ENCODE measurements at places on chromosomes 2 and 18.

DNA sequence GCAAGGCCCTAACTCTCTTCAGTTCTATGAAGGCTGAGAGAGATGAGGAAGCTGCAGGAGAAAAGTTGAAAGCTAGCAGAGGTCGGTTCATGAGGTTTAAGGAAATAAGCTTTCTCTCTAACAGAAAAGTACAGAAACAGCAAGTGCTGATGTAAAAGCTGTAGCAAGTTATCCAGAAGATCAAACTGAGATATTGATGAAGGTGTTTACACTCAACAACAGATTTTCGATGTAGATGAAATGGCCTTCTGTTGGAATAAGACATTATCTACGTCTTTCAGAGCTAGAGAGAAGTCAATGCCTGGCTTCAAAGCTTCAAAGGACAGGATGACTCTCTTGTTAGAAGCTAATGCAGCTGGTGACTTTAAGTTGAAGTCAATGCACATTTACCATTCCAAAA lies 87.4 kb downstream of the PDCL3 start:
- DNase-seq: no peak

DNA sequence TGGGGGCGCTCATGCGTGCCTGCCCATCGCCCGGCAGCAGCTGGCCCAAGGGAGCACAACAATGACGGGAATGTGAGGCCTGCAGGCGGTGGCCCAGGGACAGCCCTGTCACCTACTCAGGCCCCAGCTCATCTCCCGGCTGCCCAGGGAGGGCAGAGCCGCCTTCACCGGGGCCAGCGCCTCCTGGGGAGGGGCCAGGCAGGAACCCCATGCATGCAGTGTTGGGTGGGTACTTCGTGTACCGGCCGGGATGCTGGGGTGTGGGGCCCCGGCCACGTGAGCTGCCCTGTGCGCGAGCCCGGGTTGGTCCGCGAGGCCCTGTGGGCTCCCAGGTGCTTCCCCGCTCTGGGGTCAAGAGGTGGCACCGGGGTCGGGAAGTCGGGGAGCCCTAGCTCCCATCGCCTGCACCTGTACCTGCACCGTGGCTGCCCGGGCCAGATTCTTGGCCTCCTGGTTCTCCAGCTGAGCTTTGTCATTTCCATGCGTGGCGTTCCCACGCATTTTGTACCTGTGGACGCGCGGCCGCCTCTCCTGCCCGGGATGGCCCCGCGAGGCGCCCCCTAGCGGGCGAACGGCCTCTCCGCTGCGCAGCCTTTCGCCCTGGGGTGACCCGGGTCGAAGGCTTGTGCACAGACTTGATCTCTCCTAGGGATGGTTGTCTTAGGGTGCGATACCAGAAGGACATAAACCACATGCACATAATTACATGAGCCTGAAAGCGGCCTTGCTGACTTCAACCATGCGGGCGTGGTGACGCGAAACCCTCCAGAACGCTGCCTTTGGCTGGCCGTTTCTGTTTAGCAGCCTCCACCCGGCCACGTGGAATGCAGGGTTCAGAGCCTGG lies 950 bp downstream of the KLHL30 start:
- no peak for DNase-seq

- DNase-seq: no peak
These were observed 52.6 kb downstream of the ZAP70 start for GRCh38 chr2:97765933-97766332.

DNA sequence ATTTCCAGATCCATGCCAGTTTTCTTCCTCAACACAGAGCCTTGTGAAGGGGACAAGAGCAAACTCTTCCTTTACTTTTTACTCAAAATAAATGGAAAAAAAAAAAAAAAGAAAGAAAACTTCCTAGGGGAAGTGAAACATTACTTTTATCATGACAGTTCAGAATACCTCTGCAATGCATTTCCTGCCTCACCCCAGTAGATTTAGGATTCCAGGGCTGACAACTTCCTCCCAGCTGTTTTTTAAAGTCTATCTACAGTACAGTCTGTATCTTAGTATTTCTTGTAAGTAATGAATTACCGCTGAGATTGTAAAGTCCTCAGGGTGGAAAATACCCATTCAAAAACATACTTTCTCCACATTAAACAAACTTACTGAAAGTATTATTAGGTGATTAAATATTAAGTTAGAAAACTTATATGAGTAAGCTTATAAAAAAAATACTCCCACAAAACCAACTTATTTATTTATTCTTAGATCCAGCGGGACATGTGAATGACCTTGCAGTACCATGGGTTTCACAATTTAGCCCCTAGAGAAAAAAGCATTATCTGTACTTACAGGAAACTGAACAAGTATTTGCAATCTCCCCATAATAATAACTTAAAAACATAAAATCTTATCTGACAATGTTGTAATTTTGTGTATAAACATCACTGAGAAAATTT lies 117.7 kb downstream of the RBMS1 start:
- DNase-seq: no peak

DNA sequence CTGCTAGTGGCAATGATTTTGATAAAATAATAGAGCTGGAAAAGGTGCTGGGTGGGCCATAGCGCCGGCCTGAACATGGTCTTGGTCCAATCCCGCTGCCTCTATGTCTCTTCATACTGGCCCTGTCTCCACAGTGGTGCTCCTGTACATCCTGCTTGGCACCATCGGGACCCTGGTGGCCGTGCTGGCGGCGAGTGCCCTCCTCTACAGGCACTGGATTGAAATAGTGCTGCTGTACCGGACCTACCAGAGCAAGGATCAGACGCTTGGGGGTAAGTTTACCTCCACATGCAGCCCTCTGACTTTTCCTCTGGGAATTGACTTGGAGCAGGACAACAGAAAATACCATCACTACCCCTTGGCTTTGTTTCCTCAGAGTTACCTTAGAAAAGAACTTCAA lies 24.0 kb downstream of the IL18RAP start:
- no peak for DNase-seq

- DNase-seq: no peak
These were observed 6.1 kb downstream of the NCKAP1 start for GRCh38 chr2:183031911-183032794.

- no peak for DNase-seq
These were observed 937 bp downstream of the EGR4 start for GRCh38 chr2:73292316-73292905.

DNA sequence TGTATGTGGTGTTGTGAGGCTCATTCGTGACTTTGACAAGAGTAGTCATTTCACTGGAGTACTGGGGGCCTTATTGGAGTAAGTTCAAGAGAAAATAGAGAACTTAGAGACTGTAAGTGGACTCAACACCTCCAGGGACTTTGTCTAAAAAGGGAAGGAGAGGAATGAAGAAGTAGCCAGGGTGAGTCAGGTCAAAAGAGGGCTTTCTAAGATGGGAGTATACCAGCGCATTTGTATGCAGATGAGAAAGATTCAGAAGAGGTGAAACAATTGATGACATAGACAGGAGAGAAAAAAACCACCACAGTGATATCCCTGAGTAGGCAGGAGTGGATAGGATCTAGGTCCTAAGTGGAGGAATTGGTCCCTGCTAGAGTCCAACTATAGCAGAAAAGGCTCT lies 246.8 kb downstream of the IKZF2 start:
- no peak for DNase-seq

DNA sequence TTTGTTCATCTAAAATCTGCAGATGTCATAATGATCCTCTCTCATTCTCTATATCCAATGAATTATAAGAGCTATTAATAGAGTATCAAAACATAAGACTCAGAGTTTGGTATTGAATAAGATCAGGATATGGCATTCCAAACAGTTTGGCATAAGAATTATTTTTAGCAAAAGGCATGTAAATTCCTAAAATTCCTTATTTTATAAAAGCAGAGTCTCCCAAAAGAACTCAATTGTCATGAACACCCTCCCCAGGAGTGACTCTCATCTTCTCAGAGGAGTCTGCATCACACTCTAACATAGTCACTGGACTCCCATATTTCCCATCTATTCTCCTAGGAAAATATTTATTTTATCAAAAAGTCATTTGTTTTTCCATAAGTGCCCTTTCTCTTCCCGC lies 1710.2 kb upstream of the SLC39A10 start:
- no peak for DNase-seq

GRCh38 chr2:75465317-75465984 lies 95.3 kb downstream of the EVA1A start:
- no peak for DNase-seq

Measured in stimulated activated CD4-positive, alpha-beta T cell treated with anti-CD3 and anti-CD28 coated beads, TNF-alpha, amount 100 ng/mL, for 1 hour (primary cell).